Purkinje cell (primary cell): ENCODE measurements at places on chromosomes 7 and 10. TPM values are rescaled to one million over a fixed set of nuclear protein-coding genes. Genes with fewer than 3 reads are reported as not detected.

PDE6C gene
- polyA plus RNA-seq = 0.09 TPM in 1 of 2 replicates, not detected in the other

TMEM140 gene
- polyA plus RNA-seq = 0.22 TPM in 1 of 2 replicates, not detected in the other

C7orf33 gene
- polyA plus RNA-seq = not detected in 2 replicates

LEP gene
- not detected in 2 replicates for polyA plus RNA-seq

PLEKHA8 gene
- 0.98 and 5.1 TPM in 2 replicates for polyA plus RNA-seq

SPDYE8 gene
- polyA plus RNA-seq = not detected in 2 replicates
